ENCODE measurements at places on chromosomes 12 and 14.

GRCh38 chr12:130579231-130579630 is 136.9 kb downstream of the RIMBP2 start:
- no peak for DNase-seq

DNA sequence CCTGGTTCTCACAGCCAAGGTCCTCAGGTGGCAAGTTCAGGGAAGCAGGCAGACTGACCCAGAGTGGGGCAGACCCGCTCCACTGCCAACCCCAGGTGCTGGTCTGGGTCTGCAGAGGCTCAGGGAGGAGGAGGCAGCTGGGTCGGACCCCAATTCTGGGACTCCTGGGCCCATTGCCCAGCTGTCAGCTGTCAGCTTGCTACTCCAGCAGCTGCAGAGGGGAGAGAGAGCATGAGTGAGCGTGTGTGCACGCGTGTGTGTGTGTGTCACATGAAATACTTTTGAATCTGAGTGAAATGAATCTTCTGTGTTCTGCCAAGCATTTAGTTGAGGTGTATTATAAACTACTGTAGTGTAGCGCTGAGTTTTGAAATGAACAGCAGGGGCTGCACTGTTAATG is 30.8 kb downstream of the XRCC3 start:
- no peak for DNase-seq

DNA sequence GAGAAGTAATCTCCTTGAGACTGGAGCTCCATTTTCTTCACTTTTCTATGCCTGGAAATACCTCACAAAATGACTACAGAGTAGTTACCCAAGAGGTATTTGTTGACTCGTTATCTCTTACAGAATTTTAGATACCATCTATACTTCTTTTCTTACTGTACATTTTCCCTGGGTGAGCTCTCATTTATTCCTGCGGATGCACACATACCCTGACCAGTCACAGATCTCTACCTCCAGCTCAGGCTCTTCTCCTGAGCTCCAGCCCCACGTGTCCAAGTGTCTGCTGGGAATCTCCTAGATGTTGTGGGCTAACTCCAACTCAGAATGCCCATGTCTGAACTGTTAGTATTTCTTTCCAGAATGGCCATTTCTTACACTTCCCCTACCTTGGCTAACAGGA is 403.1 kb downstream of the RAD51B start:
- no peak for DNase-seq

DNA sequence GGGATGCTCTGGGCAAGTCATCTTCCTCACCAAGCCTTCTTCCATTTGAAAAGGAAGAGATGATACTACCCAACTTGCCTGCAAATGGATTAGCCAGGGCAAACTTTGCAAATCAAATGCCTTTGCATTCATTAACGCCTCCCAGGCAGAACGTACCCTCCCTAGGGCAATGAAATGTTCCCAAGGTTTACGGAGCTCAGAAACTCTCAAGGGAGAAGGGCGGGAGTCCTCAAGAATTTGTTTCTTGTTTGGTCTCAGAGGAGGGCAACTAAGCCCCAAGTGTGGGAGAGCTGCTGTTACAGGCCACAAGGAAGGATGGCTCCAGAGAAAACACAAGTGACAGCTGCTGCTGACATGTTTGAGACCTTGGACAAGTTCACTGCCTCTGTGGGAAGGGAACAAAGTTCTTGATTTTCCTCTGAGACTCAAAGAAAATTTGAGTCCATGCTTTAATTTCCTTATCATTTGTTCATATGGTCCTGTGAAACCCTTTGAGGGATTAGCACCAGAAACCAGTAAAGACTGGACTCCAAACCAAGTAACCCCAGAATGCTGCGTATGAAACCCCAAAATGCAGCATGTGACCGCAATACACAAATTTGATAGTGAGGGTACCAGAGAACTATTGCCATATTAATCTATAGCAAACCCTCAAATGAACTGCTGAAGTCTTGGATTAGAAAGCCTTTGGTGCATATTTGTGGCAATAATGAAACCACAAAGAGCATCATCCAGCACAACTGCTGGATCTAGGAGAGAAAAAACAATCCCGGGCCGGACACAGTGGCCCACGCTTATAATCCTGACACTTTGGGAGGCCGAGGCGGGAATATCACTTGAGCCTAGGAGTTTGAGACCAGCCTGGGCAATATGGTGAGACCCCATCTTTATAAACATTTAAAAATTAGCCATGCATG is 22.9 kb downstream of the SPTB start:
- DNase-seq, result no peak

DNA sequence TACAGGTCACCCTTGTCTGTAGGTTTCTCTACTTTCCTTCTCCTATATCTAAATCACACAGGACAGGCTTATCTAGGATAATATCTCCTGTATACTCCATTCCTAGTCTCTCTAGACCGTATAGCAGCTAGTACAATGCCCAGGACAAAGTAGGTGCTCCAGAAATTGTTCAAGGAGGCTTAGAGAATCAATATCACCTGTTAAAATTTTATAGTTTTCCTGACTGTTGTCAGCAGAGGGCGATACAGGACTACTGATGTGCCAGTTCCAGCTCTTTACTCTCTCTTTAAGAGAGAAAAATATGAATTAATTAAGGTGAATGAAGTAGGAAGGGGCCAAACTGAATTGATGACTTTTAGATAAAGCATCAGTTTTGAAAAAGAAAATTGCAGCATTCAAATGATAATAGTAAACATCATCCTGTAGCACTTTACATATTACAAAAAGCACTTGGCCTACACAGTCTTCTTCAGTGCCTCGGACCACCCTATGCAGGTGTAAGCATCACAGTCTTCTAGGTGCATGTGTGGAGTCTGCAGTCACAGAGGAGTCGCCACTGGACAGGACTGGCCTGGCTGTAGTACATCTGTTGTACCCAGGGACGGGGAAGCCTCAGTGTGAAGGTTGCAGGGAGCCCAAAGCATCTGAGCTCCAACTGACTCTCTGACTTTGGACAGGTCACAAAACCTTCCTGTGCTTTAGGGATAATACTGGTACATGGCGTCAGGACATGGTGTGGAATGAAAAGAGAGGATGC is 61.9 kb upstream of the MAX start:
- peak; percentile 72 for DNase-seq

DNA sequence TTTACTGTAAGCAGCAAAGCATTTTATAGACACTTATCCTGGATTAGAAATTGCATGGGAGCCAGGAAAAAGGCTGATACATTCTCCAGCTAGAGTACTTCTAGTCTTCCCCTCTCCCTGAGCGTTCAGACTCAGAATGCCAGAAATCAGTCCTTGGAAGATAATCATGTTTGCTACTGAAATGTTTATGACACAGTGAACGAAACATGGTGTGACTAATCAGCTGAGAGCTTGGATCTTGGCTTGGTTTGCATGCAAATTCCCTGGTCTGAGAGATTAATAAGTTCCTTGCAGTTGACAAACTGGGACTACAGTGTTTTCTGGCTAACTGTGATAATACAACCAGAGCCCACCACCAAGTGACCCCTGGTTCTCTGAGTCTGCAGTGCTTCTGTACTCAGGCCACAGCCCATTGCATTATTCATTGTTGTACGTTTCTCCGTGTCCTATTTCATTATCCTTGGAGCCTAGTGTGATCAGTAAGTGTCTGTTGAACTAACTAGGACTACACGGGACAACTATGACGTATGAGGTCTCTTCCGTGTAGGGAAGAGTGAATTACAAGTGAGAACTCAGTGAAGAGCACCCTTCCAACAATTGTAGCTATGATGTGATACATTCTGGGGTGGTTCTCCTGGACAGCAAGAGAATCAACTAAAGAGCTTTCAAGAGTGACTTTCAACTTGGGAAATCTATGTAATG is 34.6 kb upstream of the EVL start:
- no peak for DNase-seq

DNA sequence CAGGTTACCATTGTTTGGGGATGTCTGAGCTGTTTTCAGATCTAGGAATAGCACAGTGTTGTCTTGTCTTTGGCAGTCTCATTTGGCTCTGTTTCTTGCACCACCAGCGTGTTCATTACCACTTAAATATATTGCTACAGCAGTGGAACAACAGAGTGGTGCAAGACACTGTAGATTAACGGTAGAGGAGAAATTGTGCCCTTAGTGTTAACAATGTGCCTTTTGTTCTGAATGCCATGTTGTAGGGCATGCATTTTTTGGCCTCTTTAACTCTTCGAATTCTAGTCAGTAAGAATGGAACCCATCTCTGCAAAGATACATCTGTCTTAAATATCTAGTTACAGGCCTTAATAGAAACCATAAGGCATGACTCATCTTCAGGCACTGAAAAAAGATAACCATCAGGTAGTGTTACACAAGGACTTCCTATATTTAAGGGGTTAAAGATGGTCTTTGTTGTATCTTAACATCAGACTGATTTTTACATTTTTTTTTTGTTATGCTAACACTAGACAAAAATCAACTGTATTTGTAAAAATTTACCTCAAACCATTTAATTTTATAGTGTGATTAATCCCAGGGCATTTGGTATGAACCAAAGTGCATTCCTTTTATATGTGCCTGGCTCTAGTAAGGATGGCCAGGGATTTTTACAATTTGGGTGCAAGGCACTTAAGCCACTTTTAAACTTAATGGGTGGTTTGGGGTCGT is 12.9 kb downstream of the DYRK2 start:
- no peak for DNase-seq

DNA sequence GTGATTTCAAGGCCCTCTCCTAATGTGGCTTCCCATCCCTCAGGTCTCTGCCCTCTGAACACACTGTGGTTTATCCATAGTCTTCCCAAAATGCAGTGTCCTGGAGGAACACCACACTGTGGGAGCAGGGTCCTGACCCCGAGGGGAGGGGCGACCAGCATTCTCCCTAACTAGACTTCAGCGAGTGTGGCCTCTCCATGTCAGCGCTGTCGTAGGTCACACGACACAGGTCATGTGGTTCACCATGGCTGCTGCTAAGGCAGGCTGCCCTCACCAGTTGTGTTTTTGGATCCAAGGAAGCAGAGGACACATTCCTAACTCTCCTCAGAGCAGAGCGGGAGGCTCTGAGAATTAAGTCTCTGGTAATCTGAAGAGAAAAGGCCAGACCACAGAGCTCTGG is 50.5 kb downstream of the SSH1 start:
- DNase-seq, result no peak

GRCh38 chr14:63457498-63457897 is 85.7 kb downstream of the PPP2R5E start:
- DNase-seq, result no peak

DNA sequence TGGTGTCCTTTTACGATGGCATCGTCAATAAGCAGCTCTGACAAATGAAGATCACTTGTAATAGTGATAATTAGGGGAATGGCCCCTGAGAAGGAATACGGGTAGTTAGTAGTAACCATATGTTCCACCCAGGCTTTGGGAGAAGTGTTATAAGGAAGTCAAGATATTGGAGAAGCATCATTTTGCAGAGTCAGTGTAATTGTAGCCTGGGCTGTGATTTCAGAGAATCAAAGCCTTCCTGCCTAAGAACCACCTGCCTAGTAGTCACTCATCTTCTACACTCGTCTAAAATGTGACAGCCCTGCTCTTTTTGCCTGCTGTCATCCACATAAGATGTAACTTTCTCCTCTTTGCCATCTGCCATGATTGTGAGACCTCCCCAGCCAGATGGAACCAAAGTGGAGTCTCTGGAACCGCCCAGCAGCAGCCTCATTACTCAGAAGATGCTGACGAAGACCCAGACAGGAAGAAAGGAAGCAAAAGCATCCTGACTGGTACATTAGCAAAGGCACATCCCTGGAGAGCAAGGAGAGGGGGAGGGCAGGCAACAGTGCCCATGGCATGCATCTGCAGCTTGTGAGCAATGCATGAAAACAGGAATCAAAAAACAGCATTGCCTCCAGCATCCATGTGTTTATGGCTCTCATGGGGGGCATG is 12.6 kb upstream of the EDDM3A start:
- DNase-seq, result peak; percentile 30

DNA sequence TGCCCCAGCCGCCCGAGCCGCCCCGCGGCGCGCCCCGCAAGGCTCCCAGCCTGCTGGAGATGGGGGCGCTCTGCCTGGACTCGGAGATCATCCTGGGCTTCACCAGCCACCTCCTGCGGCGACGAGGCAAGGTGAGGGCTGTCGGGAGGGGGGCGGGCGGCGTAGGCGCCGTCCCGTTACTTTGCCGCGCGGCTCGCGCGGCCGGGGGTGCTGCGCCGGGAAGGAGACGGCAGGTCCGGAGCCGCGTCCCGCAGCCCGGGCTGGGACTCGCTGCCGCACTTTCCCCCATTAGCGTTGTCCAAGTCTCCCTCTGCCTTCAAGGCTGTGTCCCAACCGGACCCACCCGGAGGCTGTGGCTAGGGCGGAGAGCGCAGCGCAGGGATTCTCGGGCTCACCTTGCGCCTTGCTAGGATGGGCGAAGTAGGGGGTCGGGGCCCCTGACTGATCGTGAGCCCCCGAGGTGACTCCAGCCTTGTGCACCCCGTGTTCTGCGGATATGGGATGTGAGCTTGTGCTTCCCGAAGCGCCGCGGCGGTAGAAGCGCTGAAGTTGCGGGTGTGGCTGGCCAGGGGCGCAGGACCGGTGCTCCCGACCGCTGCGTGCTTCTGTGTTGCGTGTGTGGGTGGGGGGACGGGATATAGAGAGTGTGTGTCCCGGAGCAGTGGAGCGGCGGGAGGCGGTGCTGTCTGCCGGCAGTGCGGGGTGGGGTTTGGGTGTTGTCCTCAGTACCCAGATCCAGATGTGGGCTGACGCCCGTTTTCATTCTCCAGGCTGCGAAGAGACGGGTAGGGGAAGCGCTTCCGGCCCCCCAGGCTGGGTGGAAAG is 1.7 kb upstream of the KIF26A start:
- no peak for DNase-seq

DNA sequence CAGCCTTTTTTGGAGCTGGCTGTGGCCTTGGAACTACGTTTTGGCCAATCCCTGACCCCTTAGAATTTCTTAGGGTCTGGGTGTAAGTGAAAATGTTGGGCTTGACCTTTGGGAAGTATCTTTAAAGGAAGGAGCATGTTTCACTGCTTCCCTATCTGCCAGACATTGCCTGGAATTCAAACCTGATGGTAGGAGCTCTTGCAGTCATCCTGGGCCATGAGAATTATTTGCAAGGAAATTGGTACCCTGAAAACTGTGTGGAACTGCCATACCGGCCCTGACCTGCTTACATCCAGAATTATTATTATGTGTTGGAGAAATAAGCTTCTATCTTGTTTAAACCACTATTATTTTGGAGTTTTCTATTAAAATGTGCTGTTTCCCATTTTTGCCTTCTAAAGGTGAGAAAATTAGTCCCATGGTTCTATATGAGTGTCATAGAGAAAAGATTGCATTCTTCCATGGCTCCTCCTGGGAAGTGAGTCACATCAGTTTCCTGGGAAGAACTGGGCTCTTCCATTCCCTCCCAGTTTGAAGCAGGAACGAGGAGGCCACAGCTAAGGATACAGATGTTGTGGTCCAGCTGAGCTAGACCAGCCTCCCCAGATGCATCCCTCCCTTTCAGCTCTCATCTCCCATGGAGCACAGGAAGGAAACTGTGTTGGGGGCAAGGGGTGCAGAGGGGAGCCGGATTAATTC is 9.5 kb upstream of the PGF start:
- DNase-seq, result no peak

All from inflammatory macrophage treated with lipopolysaccharide for 1 hour (primary cell).